ENCODE measurements at places on chromosomes 16 and 17. TPM values are rescaled to one million over a fixed set of nuclear protein-coding genes. Genes with fewer than 3 reads are reported as not detected.

CNTNAP4 gene
- not detected for total RNA-seq

CCDC200 gene
- 0.92 TPM for total RNA-seq

LRRC75A gene
- 1.3 TPM for total RNA-seq

TM4SF5 gene
- not detected for total RNA-seq

NAGS gene
- total RNA-seq = 0.91 TPM

PPP1R27 gene
- not detected for total RNA-seq

SECTM1 gene
- total RNA-seq = 4.6 TPM

KRT32 gene
- not detected for total RNA-seq

NOTUM gene
- total RNA-seq = 1.8 TPM

DDX19B gene
- 30.4 TPM for total RNA-seq

TEX14 gene
- total RNA-seq = 0.07 TPM

SGCA gene
- not detected for total RNA-seq

DLX4 gene
- total RNA-seq = not detected

IGF2BP1 gene
- total RNA-seq = 0.09 TPM

OR1F1 gene
- not detected for total RNA-seq

MPV17L gene
- total RNA-seq = 0.09 TPM

ENPP7 gene
- total RNA-seq = 0.09 TPM

BCL6B gene
- total RNA-seq = 0.91 TPM

FBXL16 gene
- 6.8 TPM for total RNA-seq

KIF19 gene
- total RNA-seq = 0.23 TPM

ASIC2 gene
- not detected for total RNA-seq

ABCA8 gene
- not detected for total RNA-seq

RRAD gene
- 1.3 TPM for total RNA-seq

NXN gene
- total RNA-seq = 0.28 TPM

CA5A gene
- not detected for total RNA-seq

EXOC3L1 gene
- 0.12 TPM for total RNA-seq

TXNL4B gene
- total RNA-seq = 23.4 TPM

Data from activated CD4-positive, alpha-beta T cell treated with anti-CD3 and anti-CD28 coated beads, Interleukin-2, amount 10 ng/mL, durations not matched to agents 24 days and 14 days (primary cell).